ENCODE measurements at places on chromosomes 12 and 14. TPM values are rescaled to one million over a fixed set of nuclear protein-coding genes. Genes with fewer than 3 reads are reported as not detected.

GRCh38 chr14:101008196-101008595 lies 104.7 kb upstream of the RTL1 start:
- DNase-seq: peak; percentile 11

Gene SLC7A8
- 95.4 TPM for total RNA-seq

GRCh38 chr14:67610491-67610890 lies 9.2 kb upstream of the ARG2 start:
- DNase-seq: no peak

- DNase-seq: peak; percentile 59
Measured at GRCh38 chr12:124921200-124922031, 7.0 kb upstream of the UBC start.

DNA sequence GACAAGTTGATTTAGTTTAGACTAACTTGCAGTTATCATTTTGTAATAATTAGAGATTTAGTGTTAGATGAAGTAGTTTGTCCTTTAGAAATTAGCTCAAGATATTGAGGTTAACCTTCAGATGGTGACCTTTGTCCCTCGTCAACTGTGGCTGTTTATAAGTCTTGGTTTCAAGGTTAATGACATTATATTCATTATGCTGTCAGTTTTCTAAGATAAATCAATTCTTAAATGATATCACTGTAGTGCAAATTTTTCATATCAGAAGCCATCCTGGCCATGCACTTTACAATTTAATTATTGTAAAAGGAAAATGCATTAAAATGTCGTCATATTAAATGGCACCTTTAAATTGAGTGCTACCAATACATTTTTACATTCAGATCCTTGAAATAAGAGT lies 19.6 kb upstream of the PPFIA2 start:
- no peak for DNase-seq

Gene CCDC177
- total RNA-seq: not detected

Gene SLC7A7
- 5.1 TPM for total RNA-seq

Gene KSR2
- 0.05 TPM for total RNA-seq

DNA sequence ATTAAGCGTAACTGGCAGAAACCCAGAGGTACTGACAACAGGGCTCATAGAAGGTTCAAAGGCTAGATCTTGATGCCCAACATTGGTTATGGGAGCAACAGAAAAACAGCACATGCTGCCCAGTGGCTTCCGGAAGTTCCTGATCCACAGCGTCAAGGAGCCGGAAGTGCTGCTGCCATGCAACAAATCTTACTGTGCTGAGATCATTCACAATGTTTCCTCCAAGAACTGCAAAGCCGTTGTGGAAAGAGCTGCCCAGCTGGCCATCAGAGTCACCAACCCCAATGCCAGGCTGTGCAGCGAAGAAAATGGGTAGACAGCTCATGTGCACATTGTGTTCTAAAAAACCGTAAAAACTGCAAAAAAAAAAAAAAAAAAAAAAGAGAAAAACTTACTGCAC lies 192.3 kb downstream of the MON2 start:
- no peak for DNase-seq

GRCh38 chr14:24136684-24137528 lies 912 bp downstream of the PSME1 start:
- peak; percentile 40 for DNase-seq

DNA sequence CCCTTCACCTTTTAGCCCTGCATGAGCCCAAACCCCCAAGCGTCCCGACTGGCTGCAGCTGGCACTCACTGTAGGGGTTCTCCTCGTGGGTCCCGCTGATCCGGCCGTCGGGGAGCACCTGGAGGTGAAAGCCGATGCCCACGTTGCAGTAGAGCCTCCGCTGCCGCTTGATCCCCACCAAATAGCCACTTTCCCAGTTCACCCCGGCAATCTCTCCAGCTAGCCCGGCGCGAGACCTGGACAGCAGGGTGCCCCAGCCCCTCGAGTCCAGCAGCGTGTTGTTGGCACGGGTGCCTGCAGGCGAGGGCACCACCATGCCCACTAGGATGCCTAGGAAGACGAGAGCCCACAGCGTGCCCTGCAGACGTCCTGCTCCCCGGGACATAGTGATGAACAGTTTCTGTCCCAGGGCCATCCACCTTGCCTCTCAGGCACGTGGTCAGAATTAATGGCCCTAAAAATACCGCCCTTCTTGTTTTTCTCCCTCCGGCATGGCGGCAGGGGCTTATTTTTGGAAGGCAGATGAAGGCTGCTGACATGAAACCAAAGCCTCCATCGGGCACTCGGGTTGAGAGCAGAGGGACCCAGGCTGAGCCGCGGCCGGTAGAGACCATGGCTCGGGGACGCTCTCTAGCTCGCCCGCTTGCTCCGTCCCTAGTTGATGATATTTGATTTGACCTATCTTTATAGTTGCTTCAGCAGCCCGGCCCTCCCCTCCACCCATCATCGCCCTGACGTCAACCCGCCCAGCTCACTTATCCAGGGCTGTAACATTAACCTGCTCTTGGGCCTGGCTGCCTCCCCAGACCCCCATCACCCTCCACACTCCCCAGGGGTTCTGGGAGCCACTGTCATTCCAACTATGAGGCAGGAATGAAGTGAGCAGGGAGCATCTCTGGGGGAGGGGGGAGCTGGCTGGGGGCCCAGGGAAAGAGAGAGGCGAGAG lies at the start of gene FGF6:
Gene FGF6, minus strand, starts transcription at position 660 of the 946 bp plus-strand sequence. Its CDS starts 245 bp downstream, at position 415.
- no peak for DNase-seq

GRCh38 chr14:97185186-97185585 lies 388.0 kb downstream of the VRK1 start:
- no peak for DNase-seq

Gene OR11G2
- not detected for total RNA-seq

Gene TBX3
- 61.2 TPM for total RNA-seq

GRCh38 chr14:45377166-45377565 lies 124.2 kb upstream of the MIS18BP1 start:
- no peak for DNase-seq

All from ovary (tissue), 10 donors.